ENCODE measurements at places on chromosomes 1 and 21.

DNA sequence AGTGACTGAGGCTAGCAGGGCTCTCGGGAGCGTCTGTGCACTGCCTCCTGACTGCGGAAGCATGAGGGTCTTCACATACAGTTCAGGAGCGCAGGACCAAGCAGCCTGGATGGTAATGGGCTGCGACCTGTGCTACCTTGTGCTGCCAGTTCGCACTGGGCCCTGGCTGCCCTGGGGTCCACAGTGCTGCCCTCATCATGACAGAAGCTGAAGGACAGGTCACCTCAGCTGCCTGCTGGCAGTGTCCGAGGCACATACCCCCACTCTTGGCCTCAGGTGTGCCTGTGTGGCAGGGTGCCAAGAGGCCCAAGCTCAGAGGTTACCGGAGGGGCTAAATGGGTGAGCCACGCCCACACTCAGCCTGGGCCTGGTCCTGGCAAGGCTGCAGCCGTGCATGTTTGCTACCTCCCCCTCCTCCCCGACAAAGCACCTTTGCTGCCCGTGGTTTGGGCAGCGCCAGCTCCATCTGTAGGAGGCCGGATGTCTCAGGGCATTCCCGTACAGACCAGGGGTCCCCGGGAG lies 4.4 kb downstream of the JMJD4 start:
- DNase-seq = no peak

DNA sequence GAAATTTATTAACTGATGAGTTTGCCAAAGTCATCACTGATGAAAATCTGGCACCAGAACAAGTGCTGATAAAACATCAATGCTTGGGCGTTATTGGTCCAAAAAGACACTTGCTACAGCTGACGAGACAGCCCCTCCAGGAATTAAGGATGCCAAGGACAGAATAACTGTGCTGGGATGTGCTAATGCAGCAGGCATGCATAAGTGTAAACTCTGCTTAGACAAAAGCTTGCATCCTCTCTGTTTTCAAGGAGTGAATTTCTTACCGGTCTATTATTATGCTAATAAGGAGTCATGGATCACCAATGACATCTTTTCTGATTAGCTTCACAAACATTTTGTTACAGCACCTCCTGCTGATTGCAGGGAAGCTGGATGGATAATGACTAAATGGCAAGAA lies 402.0 kb downstream of the LTN1 start:
- DNase-seq = no peak

DNA sequence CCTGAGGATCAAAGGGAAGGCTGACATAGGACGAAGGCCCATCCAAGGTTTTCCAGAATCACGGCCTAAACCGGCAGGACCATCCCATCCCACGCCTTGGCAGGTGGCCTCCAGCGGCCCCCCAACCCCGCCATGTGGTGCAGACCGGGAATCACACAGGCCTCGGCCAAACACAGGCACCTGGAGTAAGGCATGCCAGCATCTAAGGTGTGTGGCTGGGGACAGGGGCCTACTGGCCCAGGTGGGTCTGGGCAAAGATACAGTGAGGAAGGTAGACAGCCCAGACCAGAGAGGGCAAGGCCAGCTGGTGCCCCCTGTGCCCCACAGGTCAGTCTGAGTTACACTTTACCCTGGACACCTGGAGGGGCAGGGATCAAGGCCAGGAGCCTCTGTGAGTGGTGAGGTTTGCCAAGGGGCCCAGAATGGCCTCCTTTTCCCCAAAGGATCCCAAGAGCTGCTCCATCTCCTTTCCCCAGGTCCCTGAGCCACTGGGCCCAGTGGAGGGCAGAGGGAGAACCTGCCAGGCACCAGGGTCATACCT lies 12.7 kb upstream of the TAS1R2 start:
- DNase-seq = no peak

DNA sequence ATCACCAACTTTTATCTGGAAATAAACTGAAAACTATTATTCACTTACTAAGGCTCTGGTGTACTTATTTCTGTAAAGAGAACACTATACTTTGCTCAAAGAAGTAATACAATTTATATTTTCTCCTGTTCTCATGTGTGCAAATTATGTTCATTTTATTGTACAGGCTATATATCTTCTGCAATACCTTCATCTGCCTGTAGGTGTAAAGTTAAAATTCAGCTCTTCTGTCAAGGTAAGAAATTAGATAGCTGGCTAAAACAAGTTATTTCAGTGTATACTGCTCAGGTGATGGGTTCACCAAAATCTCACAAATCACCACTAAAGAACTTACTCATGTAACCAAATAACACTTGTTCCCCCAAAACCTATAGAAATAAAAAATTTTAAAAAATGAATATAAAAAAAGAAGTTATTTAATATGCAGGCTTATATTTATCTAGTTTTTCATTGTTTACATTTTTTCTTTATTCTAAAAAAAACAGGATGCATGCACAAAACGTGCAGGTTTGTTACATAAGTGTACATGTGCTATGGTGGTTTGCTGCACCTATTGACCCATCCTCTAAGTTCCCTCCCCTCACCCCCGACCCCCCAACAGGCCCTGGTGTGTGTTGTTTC lies 81.5 kb downstream of the PTGER3 start:
- DNase-seq = no peak

DNA sequence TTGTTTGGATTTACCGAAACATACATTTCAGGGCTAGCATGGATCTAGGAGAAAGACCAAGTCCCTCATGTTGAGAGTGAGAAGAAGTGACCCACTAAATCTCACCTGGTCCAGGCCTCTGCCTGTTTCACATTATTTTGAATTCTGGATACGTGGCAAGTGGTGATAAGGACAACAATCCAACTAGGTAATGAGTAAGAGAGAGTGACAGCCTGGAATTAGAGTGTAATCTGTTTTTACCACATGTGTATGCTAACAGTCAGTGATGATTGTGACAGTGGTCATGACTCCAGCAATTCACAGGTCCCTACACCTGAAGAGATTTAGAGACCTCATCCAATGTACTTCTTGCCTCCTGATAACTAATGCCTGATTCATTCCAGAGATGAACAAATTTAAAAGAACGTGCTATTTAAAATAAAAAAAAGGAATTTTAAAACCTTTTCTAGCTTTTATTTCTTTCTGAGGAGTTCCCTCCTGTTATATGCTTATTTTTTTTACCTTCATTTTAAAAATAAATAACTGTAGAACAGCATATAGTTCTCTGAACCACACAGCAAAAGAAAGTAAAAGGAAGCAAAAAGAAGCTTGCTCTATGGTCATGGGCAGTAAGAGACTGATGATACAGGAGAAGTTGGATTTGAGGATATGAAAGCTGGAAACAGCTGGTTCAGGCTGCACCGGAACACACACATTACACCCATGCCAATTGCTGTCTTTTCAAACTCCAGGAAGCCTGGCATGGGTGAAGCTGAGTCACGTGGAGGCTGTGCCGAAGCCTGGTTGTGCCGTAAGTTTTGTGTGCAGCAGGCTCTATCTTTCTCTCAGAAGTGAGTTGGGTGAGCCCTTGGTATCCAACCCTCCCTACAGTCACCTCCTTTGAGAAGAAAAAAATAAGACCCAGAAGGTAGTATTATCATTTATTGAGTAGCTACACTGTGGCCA lies 14.7 kb downstream of the C1orf116 start:
- DNase-seq = no peak

DNA sequence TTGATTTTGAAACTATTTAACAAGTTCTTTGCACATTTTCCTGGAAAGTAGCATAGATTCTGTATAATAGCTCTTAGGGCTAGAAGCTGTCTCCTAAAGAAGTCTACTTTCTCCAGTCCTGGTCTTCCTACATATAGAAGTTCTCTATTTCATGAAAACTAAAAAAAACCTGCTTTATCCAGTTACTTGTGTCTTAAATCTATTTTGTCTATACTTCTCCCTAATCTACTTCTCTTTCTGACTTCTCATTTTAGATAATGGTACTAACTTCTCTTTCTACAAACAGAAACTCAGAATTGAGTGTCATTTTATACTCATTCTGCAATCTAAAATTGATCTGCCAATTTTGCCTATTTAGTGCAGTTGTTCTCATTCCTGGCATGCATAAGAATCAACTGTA lies 28.7 kb downstream of the PDE4B start:
- no peak for DNase-seq

GRCh38 chr1:42551180-42551579 lies 88.1 kb downstream of the CCDC30 start:
- DNase-seq = no peak

DNA sequence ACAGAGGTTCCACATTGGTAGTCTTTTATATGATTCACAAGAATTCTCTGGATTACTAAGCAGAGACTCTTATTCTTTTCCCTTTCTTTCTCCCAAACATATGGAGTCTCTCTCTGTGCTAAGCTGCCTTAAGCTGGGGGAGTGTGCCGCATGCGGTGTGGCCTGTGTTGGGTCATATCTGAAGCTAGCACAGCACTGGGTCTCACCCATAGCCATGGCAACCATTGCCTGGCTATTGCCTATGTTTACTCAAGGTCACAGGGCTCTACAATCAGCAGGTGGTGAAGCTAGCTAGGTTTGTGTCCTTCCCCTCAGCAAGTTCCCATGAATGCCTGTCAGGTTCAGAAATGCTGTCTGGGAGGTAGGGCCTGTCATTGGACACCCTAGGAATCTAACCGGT lies 73.6 kb upstream of the ZRANB2 start:
- no peak for DNase-seq

DNA sequence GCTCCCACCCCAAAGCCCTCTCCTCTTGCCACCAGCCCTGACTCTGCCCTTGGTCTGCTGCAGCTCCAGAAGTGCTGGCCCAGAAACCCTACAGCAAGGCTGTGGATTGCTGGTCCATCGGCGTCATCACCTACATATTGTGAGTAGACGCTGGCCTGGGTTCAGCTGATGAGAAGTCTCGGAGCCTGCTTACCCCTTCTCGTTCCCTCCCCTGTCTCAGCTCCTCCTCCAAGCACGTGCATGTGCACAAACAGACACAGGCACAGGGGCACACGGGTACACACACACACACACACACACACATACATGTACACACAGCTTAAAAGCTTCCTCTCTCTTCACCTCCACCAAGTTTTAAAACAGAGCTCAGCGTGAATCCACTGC lies 24.3 kb downstream of the CAMK1G start:
- no peak for DNase-seq

All from NCI-H2081 treated with DMSO at 0.1 percent for 48 hours (cell line).